ENCODE measurements at places on chromosomes 11 and 22. TPM values are rescaled to one million over a fixed set of nuclear protein-coding genes. Genes with fewer than 3 reads are reported as not detected.

The C11orf86 gene
- not detected for total RNA-seq

The DBX1 gene
- not detected for total RNA-seq

The APOA5 gene
- not detected for total RNA-seq

The SLCO2B1 gene
- 0.54 TPM for total RNA-seq

DNA sequence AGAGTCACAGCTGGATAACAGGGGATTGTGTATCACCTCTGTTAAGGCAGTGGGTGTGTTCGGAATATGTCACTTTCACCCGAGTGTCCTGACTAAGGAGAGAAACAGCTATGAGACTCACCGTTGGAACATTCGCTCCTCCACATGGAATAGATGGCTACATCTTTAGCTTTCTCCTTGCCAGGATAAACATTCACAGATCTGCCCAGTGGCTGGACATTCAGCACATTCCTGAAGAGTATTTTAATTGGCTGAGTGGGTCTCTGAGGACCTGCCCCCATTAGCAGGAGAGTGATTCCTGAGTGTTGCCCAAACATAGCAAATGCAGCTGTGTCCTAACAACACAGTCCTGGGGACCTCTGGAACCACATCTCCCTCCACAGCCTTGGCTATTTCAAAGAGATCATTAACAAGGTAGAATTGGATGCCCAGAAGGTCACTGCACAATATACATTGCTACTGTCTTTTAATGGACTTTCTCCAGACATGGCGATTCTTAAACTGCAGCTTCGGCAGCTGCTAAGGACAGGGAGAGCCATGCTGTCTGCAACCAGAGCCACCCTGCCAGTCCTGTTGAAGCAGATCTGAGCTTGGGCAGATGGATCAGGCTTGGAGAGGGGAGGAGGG is 435.0 kb upstream of the CADM1 start:
- H3K36me3 ChIP-seq: no peaks in the 10 kb centered on the region
- H3K27me3 ChIP-seq: peaks cover 15% of the 10 kb centered on the region
- H3K4me3 ChIP-seq: no peak overlapping the region
- DNase-seq: no peak
- no peak overlapping the region for H3K27ac ChIP-seq

DNA sequence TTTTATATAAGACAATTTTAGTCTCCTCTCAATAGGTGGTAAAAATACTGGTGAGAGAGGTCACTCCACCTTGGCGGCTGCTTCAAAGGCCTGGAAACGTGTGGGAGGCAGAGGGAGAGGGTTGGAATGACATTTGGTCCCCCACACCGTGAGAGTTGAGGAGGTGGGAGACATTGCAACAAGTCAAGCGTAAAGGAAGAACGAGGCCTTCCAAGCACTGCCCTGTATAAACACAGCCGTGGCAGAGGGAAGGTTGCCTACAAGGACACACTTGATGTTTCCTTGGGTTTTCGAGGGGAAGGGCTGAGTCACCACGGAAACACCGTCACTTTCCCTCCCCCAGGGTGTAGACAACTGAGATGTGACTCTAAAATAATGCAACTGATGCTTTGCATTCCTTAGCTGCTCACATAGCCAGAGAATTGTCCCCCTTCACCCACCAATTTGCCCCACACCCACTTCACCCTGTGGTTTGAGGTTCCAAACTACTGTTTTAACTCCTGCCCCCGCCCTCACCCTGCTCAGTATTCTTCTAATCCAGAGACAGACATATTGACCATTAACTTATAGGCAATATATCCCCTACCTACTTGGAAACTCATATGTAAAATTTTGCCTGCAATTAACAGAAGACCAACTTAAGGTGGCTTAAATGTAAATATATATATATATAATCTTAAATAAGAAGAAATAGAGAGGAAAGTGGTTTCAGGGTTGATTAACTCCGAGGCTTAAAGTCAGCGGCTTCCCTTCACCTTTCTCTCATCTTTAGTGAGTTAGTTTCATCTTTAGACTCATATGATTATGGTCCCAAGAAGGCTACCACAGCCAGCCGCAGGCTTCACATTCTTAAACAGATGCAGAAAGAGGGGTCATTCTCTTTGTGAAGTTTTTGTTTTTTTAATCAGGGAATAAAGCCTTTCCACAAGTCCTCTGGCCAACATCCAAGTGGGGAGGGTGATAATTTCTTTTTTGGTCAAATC is 54.1 kb upstream of the BDNF start:
- H3K27me3 ChIP-seq: peaks cover 14% of the 10 kb centered on the region
- DNase-seq: no peak
- no peak overlapping the region for H3K4me3 ChIP-seq
- H3K27ac ChIP-seq: no peak overlapping the region
- peaks cover 18% of the 10 kb centered on the region for H3K4me1 ChIP-seq

GRCh38 chr11:73330569-73331093 is 22.6 kb downstream of the ARHGEF17 start:
- peaks cover 2% of the 10 kb centered on the region for H3K36me3 ChIP-seq
- no peaks in the 10 kb centered on the region for H3K27me3 ChIP-seq
- peak overlapping the region; percentile 79 for H3K27ac ChIP-seq
- no peak overlapping the region for H3K4me3 ChIP-seq
- no peak for DNase-seq
- H3K4me1 ChIP-seq: peaks cover 90% of the 10 kb centered on the region

GRCh38 chr11:34586488-34587281 is 34.2 kb upstream of the EHF start:
- no peak for DNase-seq
- peaks cover 4% of the 10 kb centered on the region for H3K4me1 ChIP-seq
- H3K4me3 ChIP-seq: no peak overlapping the region
- H3K27me3 ChIP-seq: peaks cover 61% of the 10 kb centered on the region

- H3K4me1 ChIP-seq: no peaks in the 10 kb centered on the region
- no peak overlapping the region for H3K4me3 ChIP-seq
- no peak overlapping the region for H3K27ac ChIP-seq
- no peak for DNase-seq
- no peaks in the 10 kb centered on the region for H3K36me3 ChIP-seq
Measured at GRCh38 chr11:131808470-131808869, 438.1 kb downstream of the NTM start.

GRCh38 chr11:108958368-108959104 is 293.7 kb downstream of the DDX10 start:
- peaks cover 47% of the 10 kb centered on the region for H3K4me1 ChIP-seq
- H3K27me3 ChIP-seq: no peaks in the 10 kb centered on the region
- no peak for DNase-seq
- H3K36me3 ChIP-seq: no peaks in the 10 kb centered on the region
- H3K27ac ChIP-seq: peak overlapping the region; percentile 76

GRCh38 chr11:79335681-79336080 is 105.1 kb downstream of the TENM4 start:
- H3K4me3 ChIP-seq: no peak overlapping the region
- no peak for DNase-seq
- H3K27ac ChIP-seq: no peak overlapping the region
- no peaks in the 10 kb centered on the region for H3K27me3 ChIP-seq
- H3K4me1 ChIP-seq: peaks cover 9% of the 10 kb centered on the region

DNA sequence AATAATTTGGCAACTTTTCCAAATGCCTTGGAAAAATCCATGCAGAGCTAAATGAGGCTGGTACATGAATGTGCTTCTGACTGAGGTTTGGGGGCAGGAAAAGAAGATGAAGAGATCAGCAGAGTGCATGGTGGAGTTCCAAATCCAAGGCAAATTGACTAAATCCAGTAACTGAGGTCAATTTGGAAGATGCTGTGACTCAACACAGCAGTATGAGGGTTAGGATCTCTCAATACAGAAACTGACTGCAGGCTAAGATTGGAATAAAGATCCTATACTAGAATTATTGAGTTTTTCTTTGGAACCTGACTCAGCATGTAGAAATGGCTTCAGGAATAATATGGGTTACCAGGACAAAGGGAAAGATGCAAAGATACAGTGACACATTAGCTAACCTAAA is 99.3 kb upstream of the FAT3 start:
- H3K4me1 ChIP-seq: no peaks in the 10 kb centered on the region
- no peak overlapping the region for H3K4me3 ChIP-seq
- H3K36me3 ChIP-seq: no peaks in the 10 kb centered on the region
- no peak overlapping the region for H3K27ac ChIP-seq

GRCh38 chr11:13717331-13717730 is 48.9 kb downstream of the FAR1 start:
- H3K27me3 ChIP-seq: no peaks in the 10 kb centered on the region
- no peak overlapping the region for H3K27ac ChIP-seq
- peaks cover 43% of the 10 kb centered on the region for H3K36me3 ChIP-seq
- H3K4me1 ChIP-seq: peaks cover 16% of the 10 kb centered on the region

DNA sequence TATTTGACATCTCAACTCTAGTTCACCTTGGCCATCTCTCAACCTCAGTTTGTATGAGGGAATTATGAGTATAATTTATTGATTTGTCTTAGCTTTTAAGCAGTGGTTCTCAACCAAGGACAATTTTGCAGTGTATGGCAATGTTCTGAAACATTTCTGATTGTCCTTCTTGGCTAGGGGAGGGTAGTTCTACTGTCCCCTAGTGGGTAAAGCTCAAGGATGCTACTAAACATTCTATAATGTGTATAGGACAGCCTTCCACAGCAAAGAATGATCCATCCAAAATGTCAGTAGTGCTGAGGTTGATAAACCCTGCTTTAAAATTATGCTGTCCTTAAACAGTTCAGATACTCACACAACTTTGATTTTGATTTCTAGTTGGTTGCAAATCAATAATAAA is 78.1 kb upstream of the ALKBH3 start:
- H3K4me3 ChIP-seq: no peak overlapping the region
- H3K27me3 ChIP-seq: no peaks in the 10 kb centered on the region
- DNase-seq: no peak
- peaks cover 19% of the 10 kb centered on the region for H3K36me3 ChIP-seq

GRCh38 chr22:21755851-21756284 is 20.3 kb upstream of the YPEL1 start:
- H3K27me3 ChIP-seq: no peaks in the 10 kb centered on the region
- peak overlapping the region; percentile 56 for H3K27ac ChIP-seq
- peaks cover 27% of the 10 kb centered on the region for H3K4me1 ChIP-seq

- peaks cover 27% of the 10 kb centered on the region for H3K27me3 ChIP-seq
- DNase-seq: no peak
Measured at GRCh38 chr11:109648804-109649203, 226.8 kb downstream of the C11orf87 start.

DNA sequence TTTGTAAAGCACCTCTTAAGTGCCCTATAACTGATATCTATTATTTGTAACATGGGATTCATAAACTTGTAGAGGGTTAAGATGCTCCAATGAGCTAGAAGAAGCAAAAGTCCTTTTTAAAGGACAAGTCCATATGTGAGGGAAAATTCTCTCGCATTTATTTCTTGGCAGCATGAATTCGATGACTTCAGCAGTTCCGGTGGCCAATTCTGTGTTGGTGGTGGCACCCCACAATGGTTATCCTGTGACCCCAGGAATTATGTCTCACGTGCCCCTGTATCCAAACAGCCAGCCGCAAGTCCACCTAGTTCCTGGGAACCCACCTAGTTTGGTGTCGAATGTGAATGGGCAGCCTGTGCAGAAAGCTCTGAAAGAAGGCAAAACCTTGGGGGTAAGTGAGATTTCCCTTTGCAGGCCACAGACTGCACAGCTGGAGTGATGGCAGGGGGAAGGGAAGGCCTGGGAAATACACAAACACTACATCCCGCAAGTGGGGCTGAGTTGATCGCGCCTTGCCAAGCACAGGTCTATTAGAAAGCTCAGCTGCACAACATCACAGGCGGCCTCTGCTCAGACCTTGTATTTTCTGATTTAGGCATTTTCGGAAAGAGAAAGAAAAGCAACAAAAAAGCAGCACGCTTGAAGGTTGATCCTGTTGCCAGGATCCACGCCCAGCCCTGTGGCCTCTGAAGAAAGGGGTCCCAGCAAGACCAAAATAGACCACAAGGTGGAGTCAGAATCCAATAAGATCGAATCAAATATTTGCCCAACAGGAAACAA is 1.5 kb downstream of the MS4A8 start:
- H3K36me3 ChIP-seq: no peaks in the 10 kb centered on the region
- H3K4me3 ChIP-seq: no peak overlapping the region
- H3K4me1 ChIP-seq: no peaks in the 10 kb centered on the region
- no peak for DNase-seq

DNA sequence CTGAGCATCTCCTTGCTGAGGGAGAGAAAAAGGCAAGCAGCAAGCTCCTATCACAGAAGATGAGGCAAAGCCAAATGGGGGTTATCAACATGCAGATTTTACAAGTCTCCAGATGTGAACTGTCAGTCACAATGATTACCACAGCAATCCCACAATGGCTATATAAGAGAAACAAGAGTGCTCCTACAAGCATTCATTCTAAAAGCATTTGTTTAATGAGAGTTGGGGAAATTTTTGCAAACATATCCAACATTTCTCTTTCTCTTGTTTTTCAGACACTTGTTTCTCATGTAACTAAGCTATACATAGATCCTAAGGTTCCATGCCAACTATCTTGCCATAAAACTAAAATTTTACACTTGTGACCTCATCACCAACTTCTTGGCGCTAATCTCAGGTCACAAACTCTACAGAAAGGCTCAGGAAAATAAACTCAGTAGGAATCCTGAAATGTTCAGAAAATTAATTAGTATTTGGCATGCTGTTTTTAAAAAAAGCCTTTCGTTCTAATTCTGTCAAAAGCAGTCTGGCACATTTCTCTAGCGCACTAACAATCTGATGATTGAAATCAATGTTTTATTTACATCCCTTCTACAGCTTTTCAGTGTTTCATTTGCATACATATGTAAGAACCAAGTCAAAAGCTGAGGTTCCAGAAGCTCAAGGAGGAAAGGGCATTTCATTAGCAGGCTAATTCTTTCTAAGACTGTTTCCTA is 199.5 kb downstream of the TTC28 start:
- peaks cover 3% of the 10 kb centered on the region for H3K4me1 ChIP-seq
- no peak for DNase-seq
- H3K27me3 ChIP-seq: no peaks in the 10 kb centered on the region

- H3K27me3 ChIP-seq: peaks cover 7% of the 10 kb centered on the region
- H3K4me3 ChIP-seq: no peak overlapping the region
- H3K36me3 ChIP-seq: peaks cover 2% of the 10 kb centered on the region
- no peak overlapping the region for H3K27ac ChIP-seq
Measured at GRCh38 chr11:108620958-108621772, 27.6 kb upstream of the EXPH5 start.

DNA sequence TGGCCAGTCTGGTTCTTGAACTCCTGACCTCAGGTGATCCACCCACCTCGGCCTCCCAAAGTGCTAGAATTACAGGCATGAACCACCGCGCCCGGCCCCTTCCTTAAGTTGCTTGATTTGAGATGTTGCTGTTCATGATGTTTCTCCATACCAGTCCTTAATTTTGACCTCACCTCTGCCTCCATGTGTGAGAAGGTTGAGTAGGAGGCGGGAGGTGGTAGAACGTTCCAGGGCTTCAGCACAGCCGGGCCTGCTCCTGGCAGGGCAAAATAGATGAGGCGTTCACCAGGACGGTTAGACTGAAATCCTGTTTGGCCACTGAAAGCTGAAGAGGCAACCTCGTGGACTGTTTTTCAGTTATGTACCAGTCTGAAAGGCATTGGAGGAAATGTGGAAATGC is 48.3 kb upstream of the SYT13 start:
- no peak overlapping the region for H3K4me3 ChIP-seq
- peak; percentile 67 for DNase-seq
- peaks cover 15% of the 10 kb centered on the region for H3K4me1 ChIP-seq
- no peaks in the 10 kb centered on the region for H3K36me3 ChIP-seq

DNA sequence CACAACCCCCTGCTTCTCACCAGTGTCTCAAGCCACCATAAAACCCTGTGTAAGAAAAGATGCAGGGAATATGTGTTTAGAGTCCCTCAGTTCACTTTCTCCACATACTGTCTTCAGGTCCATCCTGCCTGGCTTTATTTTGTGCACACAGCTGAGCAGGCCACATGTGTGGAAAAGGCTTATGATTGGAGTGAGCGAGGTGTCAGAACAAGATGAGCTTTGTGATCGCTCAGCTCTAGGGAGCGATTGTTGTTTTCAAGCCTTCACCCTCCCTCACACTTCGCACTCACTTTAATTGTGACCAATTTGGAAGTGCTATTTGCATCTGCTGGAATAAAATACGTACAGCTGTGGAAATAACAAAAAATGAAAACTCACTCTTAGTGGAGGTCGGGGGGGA is 931.1 kb upstream of the TENM4 start:
- no peaks in the 10 kb centered on the region for H3K36me3 ChIP-seq
- H3K4me1 ChIP-seq: no peaks in the 10 kb centered on the region
- DNase-seq: no peak
- H3K4me3 ChIP-seq: no peak overlapping the region
- H3K27ac ChIP-seq: no peak overlapping the region
